C1 segment of cervical spinal cord (tissue), 14 donors: ENCODE measurements at places on chromosomes 5 and 9.

- no peak for DNase-seq
These were observed 208.4 kb downstream of the AOPEP start for GRCh38 chr9:94934816-94935328.

DNA sequence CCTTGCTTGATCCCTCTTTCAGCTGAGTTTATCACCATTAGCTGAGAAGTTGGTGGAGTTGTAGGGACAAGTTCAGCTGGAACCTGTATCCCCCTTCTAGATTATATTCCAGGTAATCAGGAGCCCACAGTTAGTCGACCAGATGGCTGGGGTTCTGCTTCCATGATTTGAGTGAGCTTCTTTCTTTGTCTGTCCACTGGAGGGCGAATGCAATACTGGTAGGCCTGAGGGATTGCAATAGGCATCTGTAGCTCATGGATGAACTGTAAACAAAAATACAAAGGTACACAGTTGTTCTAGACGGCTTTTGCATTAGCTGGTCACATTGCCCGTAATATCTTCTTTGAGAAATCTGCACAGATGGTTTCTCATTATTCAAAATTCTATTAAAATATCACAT, 88.9 kb downstream of the PCSK5 start:
- DNase-seq, result no peak

- DNase-seq, result no peak
These were observed 57.3 kb downstream of the DAPK1 start for GRCh38 chr9:87554976-87555375.

GRCh38 chr5:6517510-6517909, 68.9 kb downstream of the UBE2QL1 start:
- no peak for DNase-seq

DNA sequence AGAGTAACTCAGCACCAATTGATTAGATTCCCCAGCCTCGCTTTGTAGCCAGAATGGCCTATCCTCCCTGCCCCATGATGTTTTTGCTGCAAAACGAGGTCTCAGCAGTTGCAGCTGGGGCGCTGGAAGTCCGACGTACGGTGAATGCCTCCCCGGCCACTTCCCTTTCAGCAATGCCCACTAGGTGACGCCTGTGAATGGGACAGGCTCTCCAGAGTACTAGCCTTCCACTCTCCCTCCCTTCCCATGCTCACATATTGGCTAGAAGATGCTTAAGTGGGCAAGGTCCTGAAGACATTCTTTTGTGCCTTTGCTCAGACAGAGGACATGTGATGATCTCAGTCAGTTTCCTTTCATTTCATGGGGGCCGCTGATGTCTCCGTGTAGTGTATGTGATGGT, 50.8 kb downstream of the DMRT2 start:
- peak; percentile 5 for DNase-seq

DNA sequence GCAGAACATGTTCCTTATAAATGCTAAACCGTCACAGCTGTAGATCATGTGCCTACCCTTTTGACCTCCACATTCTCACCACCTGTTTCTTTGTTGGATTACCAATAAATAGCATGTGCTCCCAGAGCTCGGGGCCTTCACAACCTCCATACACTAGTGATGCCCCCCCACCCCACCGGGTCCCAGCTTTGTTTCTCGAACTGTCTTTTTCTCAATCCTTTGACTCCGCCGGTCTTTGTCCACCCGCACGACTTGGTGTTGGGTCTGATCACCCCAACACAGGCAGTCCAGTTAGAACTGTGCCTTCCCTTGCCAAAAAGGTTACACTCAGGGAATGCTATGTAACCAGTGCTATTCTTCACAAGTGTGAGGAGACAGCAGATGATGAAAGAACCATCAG, 485.9 kb upstream of the C9orf72 start:
- no peak for DNase-seq

DNA sequence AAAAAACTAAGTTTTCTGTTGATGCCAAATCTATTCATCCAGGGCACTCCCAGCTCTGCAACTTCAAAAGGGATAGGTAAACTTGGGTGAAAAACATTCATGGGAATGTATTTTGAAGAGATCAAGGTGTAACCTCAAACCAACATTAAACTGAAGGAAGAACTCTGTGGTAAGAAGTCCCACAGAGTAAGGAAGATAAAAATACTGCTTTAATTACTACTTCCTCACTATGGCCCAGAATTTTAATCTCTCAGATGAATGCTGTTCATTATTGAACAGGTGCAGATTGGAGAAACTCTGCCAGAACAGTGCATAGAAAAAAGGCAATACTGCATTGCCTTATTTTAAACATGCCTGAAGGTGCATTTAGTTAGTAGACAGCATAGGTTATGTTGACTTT, 37.6 kb upstream of the ANXA1 start:
- no peak for DNase-seq

GRCh38 chr5:36151434-36152323, at the start of the genes LMBRD2 and SKP2:
Gene LMBRD2, minus strand, starts transcription at chr5:36151887. Its CDS starts 8,538 bp downstream, at chr5:36143349.
Gene SKP2, plus strand, starts transcription at chr5:36152111. Its CDS starts 152 bp downstream, at chr5:36152263.
- peak; percentile 98 for DNase-seq

GRCh38 chr9:20714442-20715415, 30.7 kb downstream of the FOCAD start:
- no peak for DNase-seq

GRCh38 chr5:135140446-135141204, 106.6 kb upstream of the PITX1 start:
- no peak for DNase-seq

- no peak for DNase-seq
These were observed 413.5 kb downstream of the EBF1 start for GRCh38 chr5:158686214-158686613.

DNA sequence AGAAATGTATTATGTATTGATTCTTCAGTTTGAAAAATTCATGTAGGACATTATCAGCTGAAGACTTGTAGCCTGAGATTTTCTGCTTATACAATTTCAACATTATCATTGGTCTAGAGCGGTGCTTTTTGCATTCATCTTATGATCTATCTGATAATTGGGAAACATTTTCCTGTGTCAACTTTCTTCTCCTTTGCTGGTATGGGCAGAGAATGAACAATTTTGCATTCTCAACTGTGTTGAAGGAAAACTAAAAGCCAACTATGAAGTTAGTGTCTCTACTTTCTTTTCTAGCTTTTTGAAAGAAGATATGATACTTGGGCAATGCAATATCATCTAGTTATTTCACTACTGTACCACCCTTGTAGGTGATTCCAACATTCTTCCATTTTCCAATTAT, 10.3 kb downstream of the ZFR start:
- no peak for DNase-seq

DNA sequence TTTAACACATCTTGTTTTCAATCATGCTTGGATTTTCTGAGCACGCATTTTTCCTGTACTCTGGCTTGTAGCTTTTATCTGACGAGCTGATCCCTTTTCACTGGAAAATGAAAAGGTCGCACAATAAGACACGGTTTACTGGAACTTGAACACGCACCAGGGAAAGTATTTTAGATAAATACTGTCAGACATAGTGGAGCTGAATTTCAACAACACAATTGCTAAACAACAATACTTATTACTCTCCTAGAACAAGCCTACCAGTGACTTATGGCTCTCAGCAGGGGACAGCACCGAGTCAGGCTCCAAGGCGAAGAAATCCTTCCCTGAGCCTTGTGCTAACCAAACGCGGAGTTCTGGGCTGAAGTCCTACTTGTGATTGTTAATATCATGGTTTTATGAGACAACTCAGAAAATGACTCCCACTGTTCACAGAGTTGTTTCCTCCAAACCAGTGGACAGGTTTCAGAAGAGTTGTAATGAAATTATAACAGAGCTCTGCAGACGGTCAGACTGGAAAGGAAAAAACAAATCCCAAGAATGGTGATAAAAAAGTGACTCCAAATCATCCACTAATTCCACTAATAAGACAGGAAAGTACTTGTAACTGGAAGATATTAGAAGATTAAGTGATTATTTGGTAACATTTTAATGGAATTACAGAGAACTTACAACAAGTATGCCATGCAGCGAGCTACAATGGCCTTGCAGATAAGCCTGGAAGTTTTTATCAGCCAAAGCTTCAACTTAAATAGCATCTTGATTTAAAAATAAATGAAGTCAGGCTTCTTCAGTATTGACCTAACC, 359.6 kb downstream of the EBF1 start:
- DNase-seq, result no peak

DNA sequence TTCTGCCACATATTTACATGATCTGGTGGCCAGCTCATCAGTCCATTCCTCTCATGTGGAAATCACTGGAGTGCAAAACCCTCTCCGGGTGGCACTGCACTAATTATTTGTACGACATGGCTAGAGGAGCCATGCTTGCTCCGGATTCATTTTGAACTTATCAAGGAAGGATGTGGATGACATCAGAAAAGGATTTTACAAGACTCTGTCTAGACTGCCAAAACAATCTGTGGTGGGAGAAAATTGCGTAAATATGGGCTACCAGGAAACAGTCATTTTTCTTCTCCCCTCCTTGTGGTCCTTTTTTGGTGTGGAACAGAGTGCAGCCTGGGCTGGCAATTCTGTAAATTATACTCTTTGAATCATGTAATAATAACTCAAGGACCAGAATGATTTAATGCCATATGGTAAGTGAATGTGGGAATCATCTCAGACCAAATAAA, 123.4 kb upstream of the IFNE start:
- DNase-seq, result no peak

GRCh38 chr5:166624573-166624972, 1666.9 kb upstream of the WWC1 start:
- no peak for DNase-seq

GRCh38 chr5:170132269-170132975, 26.7 kb downstream of the FOXI1 start:
- DNase-seq, result no peak

GRCh38 chr5:104111632-104112031, 549.0 kb upstream of the NUDT12 start:
- no peak for DNase-seq

GRCh38 chr9:74639112-74639511, 142.0 kb downstream of the RORB start:
- no peak for DNase-seq

GRCh38 chr5:40497573-40497972, 182.1 kb upstream of the PTGER4 start:
- DNase-seq, result no peak

DNA sequence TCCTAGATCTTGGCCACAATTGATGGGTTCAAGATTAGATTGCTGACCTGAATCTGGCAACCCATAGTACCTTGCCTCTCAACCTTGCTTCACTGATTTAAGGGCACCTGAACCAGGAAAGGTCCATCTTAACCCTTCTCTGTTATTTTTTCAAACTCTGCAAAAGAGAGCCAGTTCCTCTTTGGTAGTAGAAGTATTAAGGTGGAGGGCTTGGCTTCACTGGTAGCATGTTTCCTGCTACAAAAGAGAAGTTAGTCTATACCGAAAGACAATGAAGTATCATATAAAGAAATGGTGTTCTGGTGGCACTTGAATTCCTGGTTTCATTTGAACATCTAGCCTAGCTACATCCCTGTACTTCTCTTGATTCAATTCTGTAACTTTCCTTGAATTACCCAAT, 8.5 kb downstream of the ALG2 start:
- DNase-seq, result no peak

GRCh38 chr5:8598996-8599395, 730.0 kb downstream of the MTRR start:
- DNase-seq, result no peak

GRCh38 chr9:105242557-105242956, 1.9 kb upstream of the SLC44A1 start:
- DNase-seq, result no peak

GRCh38 chr5:115389034-115389798, 92.8 kb upstream of the CCDC112 start:
- DNase-seq, result no peak

- no peak for DNase-seq
These were observed 172.1 kb downstream of the GADD45G start for GRCh38 chr9:89776795-89777525.

DNA sequence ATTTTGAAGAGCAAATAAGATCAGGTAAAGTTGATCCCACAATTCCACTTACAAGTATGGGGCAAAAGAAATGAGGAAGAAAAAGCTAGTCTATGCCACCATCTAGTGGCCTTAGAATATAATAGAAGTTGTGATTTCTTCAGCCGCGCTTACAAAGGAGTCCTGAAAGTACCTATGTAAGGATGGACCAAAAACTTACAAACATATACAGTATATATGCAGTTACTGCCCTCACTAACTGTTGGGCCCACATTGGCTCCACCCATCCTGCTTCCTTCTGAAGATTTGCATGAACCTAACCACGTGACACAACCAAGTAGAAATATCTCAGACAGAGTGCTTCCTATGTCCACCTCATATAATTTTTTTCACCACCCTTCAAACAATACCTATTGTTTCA, 11.7 kb upstream of the OR13D1 start:
- no peak for DNase-seq

DNA sequence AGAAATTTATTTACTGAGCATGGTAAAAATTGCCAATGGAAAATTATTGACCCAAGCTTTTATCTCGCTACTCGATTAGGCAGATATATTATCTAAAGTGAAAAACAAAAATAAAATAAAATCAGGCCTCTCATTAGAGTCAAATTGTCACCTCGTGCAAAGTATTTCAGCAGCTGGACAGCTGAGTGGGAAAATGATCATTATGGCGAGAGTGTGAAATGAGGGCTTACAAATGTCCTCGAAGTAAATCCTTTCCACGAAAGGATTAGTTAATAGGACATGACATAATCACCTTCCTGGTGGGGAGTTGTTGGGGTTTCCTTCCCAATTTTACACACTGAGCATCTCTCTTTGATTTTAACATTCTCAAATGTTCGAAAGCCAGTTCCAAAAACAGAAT, 5.4 kb upstream of the DPYSL3 start:
- DNase-seq, result no peak

- no peak for DNase-seq
These were observed 97.4 kb downstream of the OSTF1 start for GRCh38 chr9:75185585-75186170.

- DNase-seq, result no peak
These were observed 14.1 kb downstream of the NDUFA8 start for GRCh38 chr9:122145592-122145863.

DNA sequence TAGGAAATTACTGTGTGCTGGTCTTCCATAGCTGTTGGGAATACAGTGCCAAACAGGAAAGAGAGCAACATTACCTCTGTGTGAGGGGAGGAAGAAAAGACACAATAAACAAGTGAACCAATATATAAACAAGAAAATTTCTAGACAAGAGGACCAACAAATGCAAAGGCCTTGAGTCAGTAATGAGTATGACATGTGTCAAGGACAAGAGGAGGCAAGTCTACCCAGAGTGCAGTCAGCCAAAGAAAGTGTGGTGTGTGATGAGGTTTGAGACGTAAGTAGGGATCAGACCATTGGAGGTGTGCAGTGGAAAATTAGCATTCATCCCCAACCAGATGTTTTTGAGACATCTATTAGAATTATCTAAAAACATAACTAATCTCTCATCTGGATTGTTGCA, 69.5 kb upstream of the CDH6 start:
- no peak for DNase-seq

DNA sequence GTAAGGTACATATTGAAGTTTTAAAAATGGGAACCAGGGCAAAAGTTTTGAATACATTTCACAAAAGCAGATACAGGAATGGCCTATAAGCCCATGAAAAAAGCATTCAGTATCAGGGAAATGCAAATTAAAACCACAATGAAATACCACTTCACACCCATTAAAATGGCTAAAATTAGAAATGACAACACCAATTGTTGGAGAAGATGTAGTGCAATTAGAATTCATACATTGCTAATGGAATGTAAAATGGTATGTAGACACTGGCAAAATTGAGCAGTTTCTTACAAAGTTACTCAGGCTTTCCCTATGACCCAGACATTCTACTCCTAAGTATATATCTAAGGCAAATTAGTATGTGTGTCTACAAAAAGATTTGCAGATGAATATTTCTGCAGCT, 34.2 kb downstream of the CDC14B start:
- no peak for DNase-seq

- DNase-seq, result peak; percentile 4
These were observed 22.4 kb downstream of the CCL28 start for GRCh38 chr5:43389679-43390329.

- no peak for DNase-seq
These were observed 30.5 kb upstream of the MACIR start for GRCh38 chr5:103228061-103228460.
